ENCODE measurements at places on chromosomes 5 and 9.

DNA sequence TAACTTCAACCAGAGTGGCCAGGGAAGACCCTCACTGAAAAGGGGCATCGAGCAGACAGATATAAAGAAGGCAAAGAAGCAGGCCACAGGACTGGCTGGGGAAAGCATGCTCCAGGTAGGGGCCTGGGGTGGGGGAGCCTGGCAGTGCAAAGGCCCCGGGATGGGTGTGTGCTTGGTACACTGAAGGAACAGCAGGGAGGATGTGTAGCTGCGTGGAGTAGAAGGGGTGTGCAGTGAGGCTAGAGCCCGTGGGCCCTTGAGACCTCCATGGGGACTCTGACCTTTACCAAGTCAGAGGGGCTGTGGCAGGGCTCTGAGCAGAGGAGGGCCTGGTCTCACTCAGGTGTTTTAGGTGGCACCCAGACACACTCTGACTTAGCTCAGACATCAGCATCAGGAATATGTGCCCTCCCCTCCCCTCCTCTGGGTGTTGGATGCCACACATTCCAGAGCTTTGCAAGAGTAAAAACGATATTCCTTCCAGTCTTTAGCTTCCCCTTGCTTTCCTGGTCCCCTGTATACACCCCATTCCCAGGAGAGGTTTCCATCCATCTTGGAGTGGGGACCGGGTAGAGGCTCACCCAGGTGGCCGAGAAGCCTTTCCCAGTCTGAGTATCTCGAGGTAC is 7.6 kb downstream of the TRIM7 start:
- DNase-seq = no peak

DNA sequence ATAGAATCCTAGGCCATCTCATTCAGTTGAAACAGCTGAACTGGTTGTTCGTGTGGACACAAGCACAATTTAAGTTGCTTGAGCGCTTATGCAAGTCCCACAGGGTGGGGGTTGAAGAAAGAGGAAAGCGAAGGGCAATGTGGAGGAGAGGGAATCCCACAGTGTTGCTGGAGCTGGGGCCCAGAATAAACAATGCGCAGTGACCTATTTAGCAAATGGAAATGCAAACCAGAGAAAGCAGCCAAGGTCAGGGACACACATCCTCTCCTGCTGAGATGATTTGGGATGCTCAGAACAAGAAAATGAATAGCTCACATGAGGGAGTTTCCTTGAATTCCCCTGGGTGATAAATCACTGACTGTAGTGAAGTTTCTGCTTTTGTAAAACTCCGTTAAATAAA is 838.3 kb downstream of the TLE4 start:
- DNase-seq = peak; percentile 39

DNA sequence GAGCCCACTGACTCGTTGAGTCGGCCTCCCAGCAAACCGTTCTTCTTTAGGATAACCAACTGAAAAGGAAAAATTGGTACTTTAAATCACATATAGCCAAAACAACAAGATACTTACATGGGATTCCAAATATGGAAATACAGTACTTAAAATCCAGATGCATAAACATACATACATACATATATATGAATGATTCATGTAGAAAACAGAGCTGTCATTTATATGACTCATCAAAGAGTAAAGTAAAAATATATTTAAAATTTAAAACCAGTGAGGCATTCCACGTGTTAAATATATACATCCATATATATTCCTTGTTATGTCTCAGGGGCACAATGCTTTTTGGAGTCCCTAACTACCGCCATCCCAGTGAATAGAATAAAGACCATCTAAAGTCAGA is 36.7 kb downstream of the DMGDH start:
- no peak for DNase-seq

DNA sequence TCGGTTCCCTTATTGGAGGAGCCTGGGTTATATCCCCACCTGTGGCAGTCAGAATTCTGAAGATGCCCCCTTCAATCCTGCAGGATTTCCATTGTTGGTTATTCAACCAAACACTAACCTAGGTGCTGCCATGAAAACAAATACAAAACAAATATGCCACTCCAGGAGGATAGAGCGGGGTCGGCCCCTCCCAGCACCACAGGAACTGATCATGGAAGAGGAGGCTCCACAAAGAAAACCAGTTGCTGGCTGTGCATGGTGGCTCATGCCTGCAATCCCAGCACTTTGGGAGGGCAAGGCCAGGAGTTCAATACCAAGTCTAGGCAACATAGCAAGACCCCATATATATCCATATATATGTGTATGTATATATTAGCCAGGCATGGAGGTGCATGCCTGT is 13.2 kb upstream of the ADGRD2 start:
- DNase-seq = no peak

DNA sequence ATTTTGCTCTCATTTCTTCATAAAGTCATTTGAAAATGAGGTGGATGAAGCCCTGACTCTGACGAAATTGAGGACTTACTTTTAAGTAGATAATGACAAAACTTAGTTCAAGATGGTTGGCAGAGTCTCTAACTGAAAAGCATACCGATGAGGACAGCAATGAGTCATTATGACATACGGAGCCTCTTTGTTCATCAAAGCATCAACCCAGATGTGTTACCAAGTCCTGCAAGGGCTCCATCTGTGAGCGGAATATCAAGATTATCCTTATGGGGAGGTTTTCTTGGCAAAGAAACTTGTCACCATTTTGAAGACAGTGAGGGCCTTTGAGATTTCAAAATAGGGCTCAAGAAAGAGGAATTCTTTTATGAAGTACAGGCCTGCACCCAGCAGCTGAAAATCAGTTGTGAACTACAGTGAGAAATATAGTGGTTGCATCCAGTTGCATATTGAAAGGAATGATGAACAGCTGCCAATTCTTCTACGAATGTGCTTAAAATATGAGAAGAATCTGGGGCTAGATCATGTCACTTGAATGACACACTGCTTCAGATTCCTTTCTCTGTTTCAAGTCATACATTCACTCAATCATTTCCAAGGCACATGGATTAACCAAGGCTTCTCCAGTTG is 86.6 kb upstream of the SLC24A2 start:
- DNase-seq = no peak

DNA sequence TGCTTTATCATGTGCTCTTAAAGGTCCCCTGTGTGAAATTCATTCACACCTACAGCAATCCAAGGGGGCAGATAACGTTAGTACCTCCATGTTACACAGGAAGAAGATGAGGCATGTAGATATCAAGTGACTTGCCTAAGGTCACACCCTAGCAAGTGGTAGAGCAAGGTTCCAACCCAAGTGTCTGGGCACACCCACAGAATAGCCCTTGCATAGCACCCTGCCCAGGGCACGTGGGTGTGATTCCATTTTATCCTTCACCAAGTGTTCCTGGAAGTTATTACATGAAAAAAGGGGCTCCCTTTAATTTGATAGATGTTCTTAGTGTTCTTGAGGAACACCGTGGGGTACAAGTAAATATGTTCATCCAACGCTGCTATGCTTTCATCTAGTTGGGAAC is 4.9 kb downstream of the TMEM171 start:
- no peak for DNase-seq

DNA sequence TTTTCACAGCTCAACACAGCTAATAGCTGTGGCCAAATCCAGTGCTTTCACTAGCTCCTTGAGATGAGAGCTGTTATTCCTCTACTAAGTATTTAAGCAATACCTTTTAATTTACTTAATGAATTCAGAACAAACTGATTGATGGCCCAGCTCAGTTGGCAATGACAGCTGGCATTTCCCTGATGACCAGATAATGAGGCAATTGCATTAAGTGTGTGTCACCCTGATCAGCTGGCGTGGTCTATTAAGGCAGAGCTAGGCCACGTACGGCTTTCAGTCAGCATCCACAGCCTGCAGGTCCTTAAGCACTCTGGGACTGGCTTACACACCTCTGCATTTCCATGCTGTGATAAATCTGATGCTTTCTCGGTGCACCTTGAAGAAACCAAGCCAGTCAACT is 34.4 kb downstream of the TTLL11 start:
- no peak for DNase-seq

All from iPS-NIHi11 (cell line).